ENCODE measurements at places on chromosomes 16 and 17.

GRCh38 chr17:2911755-2912111 is 115.5 kb downstream of the RAP1GAP2 start:
- no peak for DNase-seq

DNA sequence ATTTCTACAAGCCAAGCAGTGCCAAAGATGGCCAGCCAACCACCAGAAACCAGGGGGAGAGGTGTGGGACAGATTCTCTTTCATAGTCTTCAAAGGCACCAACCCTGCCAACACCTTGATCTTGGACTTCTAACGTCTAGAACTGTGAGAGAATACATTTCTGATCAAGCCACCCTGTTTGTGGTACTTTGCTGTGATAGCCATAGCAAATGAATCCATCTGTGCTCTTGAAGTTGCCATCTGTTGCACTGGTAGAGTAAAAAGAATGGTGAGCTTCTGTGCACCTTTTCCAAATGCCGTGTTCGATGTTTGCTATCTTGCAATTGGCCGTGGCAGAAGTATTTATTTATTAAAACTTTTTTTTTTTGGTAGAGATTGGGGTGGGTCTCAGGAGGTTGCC is 16.7 kb upstream of the ADGRG1 start:
- no peak for DNase-seq

- peak; percentile 47 for DNase-seq
Measured at GRCh38 chr17:38448208-38448771, 20.0 kb downstream of the ARHGAP23 start.

DNA sequence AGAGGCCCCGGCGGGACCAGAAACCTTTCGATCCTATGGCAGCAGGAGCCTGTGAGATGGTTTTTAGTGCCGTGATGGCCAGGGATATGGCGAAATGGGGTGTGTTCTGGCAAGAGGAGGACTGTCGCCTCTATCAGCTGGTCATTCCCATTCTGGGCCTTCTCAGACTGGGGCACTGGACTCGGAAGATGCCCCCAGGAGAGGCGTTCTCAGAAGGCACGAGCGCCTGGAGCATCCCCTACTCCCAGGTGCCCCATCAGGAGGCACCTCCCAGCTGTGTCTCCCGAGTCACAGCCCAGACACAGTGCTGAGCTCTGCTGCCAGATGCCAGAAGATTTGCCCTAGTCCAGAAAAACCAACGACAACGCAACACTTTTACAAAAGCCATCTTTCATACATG is 54.6 kb upstream of the ENDOV start:
- DNase-seq = no peak

- no peak for DNase-seq
Measured at GRCh38 chr16:47204736-47205504, 61.2 kb upstream of the NETO2 start.

- DNase-seq = peak; percentile 64
Measured at GRCh38 chr16:77585379-77586251, 136.7 kb upstream of the NUDT7 start.

- DNase-seq = peak; percentile 21
Measured at GRCh38 chr16:2392025-2392424, 37.2 kb upstream of the CCNF start.

DNA sequence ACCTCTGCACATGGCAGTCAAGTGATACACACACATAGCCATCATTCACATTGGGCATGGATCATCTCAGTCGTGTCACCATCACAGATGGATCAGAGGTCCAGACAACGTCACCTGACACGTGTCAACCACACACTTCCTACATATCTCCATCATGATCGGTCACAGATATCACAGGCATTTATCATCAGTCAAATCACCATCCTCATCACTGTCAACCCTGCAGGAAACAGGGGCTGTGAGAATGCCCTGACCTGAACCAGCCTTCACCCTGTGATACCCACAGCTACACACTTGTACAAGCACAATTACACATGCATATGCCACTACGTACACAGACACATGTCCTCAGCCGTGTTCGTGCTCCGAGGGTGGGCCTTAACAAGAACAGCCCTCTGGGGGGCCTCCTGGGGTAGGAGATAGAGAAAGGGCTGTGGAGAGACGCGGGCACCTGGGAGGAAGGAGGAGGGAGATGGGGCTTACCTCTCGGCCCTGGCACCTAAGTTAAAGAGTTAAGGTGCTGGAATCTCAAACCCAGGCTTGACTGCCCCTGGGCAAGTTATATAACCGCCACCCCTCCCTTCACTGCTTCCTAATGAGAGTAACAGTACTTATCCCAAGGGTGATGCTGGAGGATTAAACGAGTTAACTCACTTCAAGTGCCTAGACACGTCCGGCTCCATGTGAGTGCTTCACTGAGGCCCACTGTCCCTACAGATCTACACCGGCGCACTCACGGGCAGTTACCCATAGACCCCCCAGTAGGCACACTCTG is 1.1 kb downstream of the SLC12A4 start:
- DNase-seq = peak; percentile 52

- DNase-seq = no peak
Measured at GRCh38 chr16:80652441-80652840, 111.6 kb downstream of the DYNLRB2 start.

DNA sequence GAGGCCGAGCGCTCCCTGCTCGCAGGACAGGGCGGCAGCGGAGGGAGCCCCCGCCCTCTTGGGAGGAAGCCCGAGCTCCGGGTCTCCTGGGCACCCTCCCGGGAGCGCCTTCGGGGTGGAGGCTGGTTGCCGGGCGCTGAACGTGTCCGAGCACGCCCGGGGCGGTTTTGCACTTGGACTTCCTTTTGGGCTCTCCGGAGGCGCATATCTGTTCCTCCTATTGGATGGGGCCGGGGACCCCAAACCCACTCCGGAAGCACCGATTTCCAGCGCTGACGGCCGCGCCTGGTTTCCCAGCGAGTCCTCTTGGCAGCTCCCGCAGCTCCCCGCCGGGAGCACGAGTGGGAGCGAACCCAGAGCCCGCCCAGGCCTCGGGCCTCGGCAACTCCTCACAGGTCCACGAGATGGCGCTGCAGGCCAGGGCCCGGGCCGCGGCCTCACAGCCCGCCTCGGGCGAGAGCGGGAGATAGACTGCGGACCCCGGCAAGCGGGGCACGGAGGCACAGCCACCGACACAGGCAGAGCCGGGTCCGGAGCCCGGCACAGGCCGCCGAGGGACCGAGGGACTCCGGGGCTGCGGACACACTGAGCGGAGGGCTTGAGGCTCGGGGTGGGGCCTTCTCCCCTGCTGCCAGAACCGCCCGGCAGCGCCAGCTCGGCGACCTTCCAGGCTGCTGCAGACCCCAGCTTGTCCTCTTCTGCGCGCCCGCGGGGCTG is 12.7 kb downstream of the TBX2 start:
- DNase-seq = peak; percentile 79

DNA sequence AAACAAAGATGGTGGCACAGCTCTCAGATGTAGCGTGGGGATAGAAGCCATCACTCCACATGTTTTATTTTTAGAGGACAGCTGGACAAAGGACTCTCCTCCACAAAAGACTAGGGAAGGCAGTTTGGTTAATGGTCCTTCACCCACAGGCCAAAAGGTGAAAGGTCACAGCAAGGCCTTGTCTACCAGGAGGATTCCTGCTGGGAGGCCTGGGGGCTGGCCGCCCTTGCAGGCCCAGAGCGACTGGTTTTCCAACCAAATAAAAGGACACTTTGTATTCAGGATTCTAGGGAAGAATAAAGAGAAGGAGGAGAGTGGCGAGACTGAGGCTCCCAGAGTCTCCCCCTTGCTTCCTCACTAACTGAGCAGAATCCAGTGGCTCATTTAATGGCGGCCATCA is 94.3 kb downstream of the AXIN2 start:
- DNase-seq = no peak

DNA sequence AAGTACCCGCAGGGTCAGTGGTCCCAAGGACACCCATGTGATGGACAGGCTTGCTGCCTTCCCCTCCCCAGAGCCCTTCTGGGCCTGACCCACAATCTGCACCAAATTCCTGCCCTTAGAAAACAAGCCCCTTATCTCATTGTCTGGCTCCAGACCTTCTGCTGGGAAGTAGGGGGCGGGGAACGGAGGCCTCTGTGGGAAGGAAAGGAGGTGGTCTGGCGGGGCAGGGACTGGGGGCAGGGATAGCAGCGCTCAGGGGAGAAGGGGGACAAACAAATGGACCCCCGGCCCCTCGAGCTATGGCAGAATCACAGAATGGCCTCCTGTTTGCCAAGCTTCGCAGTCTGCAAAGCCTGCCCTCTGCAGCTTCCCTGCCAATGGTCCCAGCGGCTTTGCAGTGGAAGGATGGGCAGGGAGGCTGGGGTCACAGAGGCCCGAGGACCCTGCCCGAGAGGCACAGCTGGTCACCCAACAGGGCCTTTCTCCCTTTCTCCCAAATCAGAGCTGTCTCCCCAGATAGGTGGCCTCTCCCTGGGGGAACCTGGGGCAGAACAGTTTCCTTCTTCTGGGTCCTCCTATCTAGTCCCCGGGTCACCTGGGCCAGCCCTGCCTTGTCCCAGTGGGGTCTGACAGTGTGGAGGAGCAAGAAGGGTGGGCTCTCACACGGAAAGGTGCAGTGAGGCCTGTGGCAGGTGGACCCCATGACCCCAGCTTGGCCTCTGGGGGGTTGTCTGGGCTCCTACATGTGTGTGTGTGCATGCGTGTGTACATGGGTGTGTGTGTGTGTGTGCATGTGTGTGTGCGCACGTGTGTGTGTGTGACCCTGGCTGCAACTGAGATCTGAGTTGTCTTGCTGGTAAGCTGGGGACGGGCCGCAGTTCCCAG is 25.5 kb downstream of the TMEM235 start:
- no peak for DNase-seq

- peak; percentile 90 for DNase-seq
Measured at GRCh38 chr16:50103764-50104163, 38.0 kb downstream of the HEATR3 start.

- peak; percentile 55 for DNase-seq
Measured at GRCh38 chr17:32111141-32111771, 31.0 kb upstream of the RHOT1 start.

DNA sequence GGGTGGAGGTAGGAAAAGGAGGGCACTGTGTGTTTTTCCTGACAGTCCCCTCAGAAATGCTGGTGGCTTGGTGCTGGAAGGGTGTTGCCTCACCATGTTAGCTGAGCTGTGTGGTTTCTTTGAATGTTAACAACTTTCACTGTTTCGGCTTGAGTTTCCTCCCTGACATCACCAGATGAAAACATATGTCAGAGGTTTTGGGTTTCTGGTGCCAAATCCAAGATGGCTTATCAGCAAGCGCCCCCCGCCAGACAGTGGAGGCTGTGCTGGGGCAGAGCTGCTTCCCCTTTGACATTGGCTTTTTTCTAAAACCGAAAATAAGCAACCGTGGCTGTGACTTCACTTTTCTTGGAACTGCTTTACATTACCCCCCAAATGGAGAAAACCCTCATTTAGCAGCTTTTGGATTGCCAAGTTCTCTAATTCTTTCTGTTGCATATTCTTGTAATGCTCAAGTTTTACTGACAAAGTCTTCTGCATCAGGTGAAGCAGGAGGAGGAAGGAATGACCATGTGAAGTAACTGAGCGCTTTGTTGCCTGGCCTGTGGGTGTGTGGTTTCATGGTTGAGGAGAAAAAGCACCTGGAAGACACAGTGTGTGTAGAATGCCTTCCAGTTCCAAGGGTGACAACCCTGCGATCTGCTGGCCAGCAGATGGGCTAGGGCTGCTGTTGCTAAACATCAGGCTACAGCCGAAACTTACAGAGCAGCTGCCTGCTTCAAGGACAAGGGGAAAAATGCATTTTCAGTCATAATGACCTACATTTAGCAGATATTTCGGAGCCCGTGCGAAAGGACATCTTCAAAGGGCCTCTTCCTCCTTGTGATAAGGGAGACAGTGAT is 9.7 kb downstream of the RMI2 start:
- DNase-seq = no peak

DNA sequence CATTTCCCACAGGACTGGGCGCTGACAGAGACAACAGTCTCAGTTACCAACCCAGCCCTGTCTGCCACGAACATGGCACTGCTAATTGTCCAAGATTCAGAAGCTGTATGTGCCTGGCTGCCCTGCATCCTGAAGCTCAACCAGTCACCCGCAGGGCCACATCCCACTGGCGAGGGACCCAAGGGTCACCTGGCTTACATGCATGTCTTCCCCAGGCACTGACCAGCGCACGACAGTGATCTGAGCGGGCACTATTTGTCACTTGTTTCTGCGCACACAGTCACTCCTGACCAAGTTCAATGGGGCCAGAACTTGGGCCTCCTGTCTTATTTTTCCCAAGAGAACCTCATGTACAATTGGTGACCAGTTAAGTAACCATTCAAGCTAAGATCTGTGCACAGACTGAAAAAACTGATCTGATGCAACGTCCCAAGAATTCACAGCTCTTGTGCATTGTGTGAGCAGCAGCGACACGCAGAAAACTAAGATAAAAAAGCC is 13.1 kb downstream of the USP7 start:
- no peak for DNase-seq

DNA sequence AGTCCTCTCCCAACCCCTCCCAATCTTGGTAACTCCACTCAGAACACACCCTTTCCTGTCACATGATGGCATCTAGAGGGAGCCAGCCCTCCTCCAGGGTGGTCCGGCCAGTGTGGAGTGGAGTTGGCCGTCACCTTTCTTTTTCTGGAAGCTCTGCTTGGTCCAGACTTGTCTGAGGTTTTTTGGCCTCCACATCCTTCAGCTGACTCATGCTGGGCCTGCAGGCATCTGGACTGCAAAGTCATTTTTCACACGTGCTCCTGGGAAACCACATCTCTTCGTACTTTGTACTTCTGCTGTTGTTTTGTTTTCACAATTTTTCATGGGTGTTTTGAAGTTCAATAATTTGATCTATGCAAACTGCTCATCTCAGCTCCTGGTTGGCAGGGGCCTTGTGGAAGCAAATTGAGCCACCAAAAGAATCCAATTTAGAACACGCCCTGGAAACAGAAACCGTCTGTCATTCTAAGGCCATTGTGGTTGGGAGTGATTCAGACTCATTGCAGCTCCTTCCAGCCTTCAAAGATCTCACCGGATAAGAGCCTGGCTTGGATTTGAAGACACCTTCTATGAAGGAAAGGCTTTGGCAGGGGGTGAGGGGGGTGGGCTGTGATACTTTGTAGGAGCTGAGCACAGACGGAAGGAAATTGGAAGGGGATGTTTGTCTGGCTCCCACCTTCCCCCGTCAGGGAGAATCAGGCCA is 42.4 kb upstream of the NF1 start:
- DNase-seq = peak; percentile 98

- no peak for DNase-seq
Measured at GRCh38 chr17:45823598-45823997, 21.1 kb upstream of the SPPL2C start.

- DNase-seq = peak; percentile 69
Measured at GRCh38 chr16:81758376-81758775, 20.7 kb upstream of the PLCG2 start.

DNA sequence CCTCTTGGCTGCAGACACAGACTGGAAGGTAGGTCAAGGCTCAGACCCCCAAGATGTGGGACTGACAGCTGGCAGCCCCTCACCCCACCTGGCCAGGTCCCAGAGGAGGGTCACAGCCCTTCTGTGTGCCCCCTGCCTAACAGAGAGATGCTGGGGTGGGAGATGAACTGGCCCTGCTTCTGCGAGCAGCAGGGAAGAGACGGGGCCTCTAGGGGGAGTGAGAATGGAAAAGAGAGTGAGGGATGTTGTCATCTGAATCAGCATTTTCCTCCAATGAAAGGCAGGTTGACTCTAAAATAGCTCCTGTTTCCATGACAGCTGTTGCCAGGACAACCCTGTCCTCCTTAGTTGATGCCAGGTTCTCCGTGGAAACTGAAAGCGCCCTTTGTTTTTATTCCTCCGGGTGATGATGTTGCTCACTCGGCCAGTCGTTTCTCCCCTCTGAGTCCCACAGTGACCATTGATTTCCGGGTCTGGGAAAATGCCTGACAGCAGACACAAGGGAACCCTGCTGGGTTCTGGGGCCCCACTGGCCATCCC is 4.9 kb upstream of the NDRG4 start:
- DNase-seq = peak; percentile 87

GRCh38 chr17:27519550-27519949 is 63.3 kb downstream of the KSR1 start:
- DNase-seq = no peak

- no peak for DNase-seq
Measured at GRCh38 chr17:49656247-49656646, 21.6 kb downstream of the SPOP start.
